ENCODE measurements at places on chromosomes 7 and 10.

- DNase-seq = no peak
Observed at GRCh38 chr10:110409926-110410325, 87.8 kb upstream of the DUSP5 start.

DNA sequence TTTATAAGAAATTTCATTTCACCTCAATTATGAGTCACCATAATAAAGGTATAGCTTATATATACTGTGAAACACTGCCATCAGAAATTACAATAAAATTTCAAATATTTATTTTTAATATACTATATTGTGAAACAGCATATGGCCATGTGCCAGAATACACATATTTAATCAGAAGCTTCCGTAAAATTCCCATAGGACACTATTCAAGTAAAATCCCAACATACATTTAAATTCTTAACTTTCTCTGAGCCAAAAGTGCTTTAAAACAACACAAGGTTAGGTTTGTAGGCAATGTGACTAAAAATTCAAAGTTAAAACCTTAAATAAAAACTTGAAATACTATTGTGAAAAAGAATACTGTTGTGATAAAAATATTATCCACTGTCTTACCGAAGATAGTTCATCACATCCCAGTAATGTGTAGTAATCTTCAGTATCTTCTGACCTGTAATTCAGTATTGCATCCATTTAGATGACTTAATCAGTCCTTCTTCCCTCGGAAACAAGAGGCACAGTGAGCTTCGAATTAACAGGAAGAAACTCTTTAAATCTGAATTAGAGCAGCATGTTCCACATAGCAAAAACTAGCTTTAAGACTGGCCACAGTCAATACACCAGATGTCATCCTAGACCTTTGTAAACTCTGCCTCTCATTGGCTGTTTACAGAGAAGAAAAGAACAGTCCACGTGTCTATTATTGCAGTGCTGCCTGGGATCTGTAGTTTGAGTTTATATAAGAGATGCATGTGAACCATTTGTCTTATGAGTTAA is at the start of gene DNAJC12:
Gene DNAJC12, minus strand, starts transcription at position 648 of the 774 bp plus-strand sequence. Its CDS starts 177 bp downstream, at position 471.
- no peak for DNase-seq

GRCh38 chr10:31866118-31866670 is 62.4 kb downstream of the ARHGAP12 start:
- no peak for DNase-seq

DNA sequence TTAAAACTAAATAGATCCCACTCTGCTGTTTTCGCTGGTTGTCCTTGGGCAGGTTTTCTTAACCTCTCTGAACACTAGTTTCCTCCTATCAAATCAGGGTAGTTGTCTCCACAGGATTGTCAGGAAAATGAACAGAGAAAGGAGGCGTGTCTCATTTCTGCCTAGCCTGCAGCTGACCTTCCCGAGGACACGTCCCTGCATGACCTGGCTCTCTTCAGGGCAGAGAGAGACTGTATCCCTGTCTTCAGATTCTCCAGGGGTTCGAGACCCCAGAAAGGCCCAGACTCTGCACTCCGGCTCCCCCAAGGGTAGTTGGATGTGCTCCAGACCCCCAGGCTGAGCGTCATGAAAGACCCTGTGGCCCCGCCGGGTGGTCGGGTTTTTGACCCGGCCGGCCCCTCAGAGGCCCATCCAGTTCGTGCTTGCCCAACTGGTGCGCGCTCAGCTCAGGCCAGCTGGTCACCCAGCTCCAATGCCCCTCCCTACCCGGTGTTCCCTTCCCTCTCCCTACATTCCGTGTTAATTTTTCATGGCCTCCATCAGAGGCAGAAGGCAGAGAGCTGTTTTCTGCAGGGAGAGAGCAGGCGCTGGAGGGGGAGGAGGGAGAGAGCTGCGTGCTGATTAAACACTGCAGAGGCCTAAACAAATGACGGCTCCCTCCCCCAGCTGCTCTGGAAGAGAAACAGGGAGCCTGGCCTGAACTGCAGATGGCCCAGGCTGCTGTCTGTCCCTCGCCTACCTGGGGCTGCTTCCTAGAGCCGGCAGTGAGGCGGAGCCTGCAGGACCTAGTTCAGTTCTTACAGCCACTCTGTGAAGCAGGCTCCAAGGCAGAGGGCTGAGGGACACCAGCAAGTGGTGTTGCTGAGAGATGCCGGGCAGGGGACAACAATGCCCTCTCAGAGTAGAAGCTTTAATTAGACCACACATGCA is 86.2 kb upstream of the PPIF start:
- no peak for DNase-seq

GRCh38 chr7:103989785-103990767 is 618 bp upstream of the RELN start:
- no peak for DNase-seq

DNA sequence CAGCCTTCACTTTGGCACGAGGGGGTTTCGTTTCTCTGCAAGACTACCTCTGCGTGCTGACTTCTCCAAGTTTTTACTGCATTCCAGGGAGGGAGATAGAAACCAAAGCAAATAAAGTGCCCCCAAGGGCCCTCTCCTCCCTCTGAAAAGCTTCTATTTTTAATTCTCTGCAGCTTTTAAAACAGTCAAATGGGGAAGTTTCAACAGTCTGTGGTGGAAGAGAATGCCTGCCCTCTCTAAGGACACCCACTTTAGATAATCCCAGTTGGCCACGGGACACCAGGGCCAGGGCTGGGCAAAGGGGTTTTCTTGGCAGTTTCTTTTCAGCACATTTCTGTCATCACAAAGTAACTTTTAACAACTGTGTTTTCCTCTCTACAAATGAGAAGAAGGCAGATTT is 386.7 kb upstream of the NPVF start:
- DNase-seq = no peak

DNA sequence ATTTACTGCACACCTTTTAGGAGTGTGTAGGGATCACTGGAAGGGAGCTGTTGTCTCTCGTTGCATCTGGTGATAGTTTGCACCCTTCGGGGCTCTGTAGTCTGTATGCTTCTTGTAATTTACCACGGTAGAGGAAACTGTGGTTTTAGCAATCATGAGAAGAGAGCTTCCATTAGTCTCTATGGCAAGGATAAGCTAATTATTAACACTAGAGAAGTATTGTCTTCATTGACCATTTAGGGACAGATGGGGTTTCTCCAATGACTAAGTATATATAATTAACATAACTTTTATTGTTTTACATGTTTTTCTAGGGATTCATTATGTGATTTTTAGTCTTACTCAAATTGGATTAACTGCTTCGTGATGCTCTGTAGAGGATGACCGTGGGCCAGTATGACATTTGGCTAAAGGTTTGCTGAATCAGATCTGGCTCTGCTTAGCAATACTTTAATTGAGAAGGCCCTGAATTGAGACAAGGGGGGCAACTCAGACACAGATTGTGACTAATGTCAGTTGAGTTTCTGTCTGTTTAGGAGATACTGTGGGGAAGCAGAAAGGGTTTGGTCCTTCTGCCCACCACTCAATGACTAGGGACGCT is 8.7 kb downstream of the SLC18A2 start:
- DNase-seq = no peak

GRCh38 chr10:10587744-10588393 is 429.8 kb upstream of the CELF2 start:
- DNase-seq = no peak

GRCh38 chr10:44478876-44479705 is 94.2 kb upstream of the CXCL12 start:
- DNase-seq = no peak

DNA sequence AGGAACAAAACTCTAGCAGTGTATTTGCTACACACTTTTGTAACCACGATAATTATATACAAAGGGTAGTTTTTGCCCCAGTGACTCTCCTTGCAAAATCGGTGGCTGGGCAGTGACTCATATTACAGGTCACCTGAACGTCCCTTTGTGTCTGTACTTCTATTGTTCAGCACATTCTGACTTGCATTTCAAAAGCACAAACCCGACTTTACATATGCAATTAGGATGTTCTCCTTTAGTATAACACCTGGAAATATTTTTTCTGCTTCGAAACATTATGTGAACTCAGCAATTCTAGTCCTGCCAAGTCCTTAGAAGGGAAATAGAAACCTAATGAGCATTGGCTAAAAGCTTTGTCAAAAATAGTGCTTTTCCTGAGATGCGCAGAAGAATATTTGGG is 6.0 kb downstream of the PRR15 start:
- DNase-seq = no peak

GRCh38 chr10:69506834-69507713 is 55.8 kb downstream of the TSPAN15 start:
- DNase-seq = no peak

DNA sequence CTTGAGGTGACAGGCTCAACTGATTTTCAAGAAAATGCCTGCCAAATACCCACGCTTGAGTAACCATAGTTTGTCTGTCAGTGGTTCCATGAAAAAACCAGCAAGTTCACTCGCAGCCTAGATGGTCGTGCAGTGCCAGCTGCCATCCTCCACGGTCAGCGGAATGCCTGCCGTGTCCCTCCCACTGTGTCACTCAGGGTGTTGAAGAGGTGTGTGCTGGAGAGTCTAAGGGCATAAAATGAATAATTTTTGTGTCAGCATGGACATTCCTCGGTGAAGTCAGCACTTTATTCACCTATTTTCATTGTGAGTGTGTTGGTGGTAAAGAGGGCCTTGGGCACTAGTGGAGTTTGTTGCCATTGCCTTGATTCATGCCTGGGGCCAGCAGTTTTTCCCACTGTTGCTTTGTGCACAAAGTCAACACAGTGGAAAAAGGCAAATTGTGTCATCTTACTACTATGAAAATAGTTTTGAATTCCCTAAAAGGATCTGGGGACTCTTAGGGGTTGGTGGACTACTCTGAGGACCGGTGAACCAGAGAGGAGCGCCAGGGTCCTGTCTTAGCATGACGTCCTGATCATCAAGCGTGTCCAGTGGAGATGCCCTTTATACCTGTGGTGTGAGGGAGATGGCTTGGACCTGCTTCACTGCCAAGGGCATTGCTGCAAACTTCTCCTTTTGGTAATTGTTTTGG is 17.6 kb downstream of the MINDY4 start:
- DNase-seq = no peak

DNA sequence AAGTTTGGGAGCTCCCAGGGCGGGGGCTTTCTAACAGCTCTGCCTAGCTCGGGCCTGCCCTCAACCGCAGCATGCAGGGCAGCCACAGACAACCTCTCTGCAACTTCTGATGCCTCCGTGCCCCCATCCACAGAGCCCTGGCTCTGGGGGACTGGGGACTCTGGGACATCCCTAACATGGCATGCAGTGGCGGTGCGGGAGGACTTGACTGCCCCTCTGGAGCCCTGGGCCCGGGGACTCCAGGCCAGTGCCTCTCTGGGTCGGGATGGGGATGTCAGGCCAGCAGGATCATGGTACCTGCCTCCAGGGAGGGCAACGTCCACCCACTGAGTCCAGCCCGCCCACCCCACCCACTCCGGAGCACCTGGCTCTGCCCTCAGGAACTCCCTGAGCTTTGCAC is 520 bp upstream of the AQP1 start:
- DNase-seq = no peak

GRCh38 chr7:22361795-22362194 is 4.8 kb upstream of the RAPGEF5 start:
- no peak for DNase-seq

DNA sequence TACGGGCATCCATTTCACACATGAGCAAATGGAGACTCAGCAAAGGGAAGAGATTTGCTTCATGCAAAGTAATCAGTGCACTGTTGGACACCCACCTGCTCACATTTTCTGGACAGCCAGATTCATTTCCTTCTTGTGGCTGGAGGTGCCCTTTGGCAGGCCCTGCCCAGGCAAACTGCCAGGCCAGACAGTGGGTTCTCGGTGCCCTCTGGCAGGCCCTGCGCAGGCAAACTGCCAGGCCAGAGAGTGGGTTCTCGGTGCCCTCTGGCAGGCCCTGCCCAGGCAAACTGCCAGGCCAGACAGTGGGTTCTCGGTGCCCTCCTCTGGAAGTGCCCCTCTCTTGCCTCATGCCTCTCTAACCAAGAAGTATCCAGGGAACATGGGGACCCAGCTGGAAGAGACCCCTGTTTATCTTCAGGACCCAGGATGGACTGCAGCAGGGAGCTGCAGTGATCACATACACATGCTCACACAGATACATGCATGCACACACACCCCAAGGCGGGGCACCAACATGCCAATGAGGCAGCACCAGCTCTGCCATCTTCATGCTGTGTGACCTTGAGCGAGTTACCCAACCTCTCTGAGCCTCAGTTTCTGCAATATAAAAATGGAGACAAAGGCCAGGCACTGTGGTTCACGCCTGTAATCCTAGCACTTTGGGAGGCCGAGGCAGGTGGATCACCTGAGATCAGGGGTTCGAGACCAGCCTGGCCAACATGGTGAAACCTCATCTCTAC is 67.1 kb downstream of the OAT start:
- no peak for DNase-seq

DNA sequence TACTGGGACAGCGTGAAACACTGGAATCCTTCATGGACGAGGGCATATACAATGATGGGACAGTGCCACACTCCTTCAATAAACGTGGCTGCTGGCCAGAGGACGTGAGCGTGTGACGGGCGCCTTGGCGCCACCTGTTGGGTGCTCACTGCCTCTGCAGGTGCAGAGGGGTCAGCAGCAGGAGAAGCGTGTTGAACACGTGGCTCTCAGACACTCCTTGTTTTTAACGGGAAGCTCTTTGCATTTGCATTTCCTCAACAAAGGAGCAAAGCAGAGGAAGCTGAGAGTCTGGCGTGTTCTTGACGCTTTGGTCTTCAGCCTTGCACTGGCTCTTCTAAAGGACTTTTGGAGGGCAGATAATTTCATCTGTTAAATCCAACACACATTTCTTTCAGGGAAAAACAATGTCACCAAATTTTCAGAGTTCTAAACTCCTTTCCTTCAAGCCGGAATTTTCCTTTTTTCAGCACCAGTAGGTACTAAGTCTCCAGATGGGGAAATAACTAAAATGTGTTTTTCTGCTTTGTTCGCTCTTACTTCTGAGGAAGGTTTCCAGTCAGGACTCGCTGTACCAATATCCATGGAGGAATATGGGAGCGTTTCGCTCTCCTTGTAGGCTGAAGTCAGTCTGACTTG is 2.9 kb upstream of the GET4 start:
- peak; percentile 45 for DNase-seq

- DNase-seq = no peak
Observed at GRCh38 chr7:37416378-37417106, 32.1 kb downstream of the ELMO1 start.

- DNase-seq = no peak
Observed at GRCh38 chr10:5603848-5604170, 62.6 kb downstream of the ASB13 start.

GRCh38 chr7:104530251-104530650 is 201.8 kb downstream of the LHFPL3 start:
- no peak for DNase-seq

- no peak for DNase-seq
Observed at GRCh38 chr7:57821438-57822382, 371.7 kb downstream of the ZNF716 start.

GRCh38 chr10:127612-128432 is 7.4 kb upstream of the ZMYND11 start:
- no peak for DNase-seq

GRCh38 chr10:90440870-90441269 is 417.0 kb downstream of the HTR7 start:
- no peak for DNase-seq

- no peak for DNase-seq
Observed at GRCh38 chr7:113141803-113142202, 23.4 kb upstream of the SMIM30 start.

- DNase-seq = no peak
Observed at GRCh38 chr7:101453617-101454016, 90.9 kb downstream of the COL26A1 start.

GRCh38 chr7:148434181-148434757 is 156.3 kb upstream of the C7orf33 start:
- DNase-seq = no peak

Data from activated CD8-positive, alpha-beta memory T cell treated with anti-CD3 and anti-CD28 coated beads for 1 hour (primary cell).